ENCODE measurements at places on chromosomes 4 and X. TPM values are rescaled to one million over a fixed set of nuclear protein-coding genes. Genes with fewer than 3 reads are reported as not detected.
A peak's percentile ranks its signal among the peaks of the same experiment; 100 is the strongest.

GRCh38 chr4:84497504-84498202 lies 1.4 kb downstream of the NKX6-1 start:
- no peak for DNase-seq

DNA sequence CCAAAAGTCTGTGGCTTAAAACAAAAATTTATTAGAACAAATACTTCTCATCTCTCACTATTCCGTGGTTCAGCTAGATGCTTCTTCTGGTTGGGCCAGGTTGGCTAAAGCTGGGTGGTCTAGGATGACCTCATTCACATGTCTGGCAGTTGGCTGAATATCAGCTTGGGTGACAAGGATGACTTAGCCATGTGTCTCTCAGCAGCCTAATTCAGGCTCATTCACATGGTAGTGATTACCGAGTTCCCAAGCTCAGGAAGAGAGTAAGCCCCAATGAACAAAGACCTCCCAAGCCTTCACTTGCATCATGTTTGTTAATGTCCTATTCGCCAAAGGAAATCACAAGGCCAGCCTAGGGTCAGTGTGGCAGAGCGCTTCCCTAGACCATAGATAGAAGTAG lies 119.4 kb downstream of the FANCB start:
- DNase-seq: no peak

GRCh38 chr4:118367872-118368271 lies 15.1 kb upstream of the PRSS12 start:
- no peak for DNase-seq

- DNase-seq: no peak
These were observed 483 bp downstream of the USP27X start for GRCh38 chrX:49879656-49880277.

GRCh38 chr4:25925486-25926201 lies 11.6 kb downstream of the SMIM20 start:
- DNase-seq: peak; percentile 57

GRCh38 chr4:181944527-181944926 lies 298.7 kb upstream of the TENM3 start:
- no peak for DNase-seq

DNA sequence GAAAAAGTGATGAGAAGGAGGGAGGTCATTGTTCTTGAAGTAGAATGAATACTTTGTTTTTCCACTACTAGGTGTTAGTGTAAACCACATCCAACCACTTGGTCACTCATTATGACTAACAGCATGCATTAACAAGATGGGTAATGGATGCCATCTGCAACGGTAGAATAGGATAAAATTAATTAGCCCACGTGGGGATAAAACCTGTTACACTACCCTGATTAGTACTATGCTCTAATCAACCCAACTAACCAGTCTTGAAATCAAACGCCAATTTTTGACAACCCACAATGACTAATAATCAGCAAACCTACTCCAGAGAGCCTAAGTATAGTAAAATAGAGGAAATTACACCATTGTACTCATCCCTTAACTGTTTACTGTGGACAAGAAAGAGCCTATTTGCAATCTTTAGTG lies 93.4 kb upstream of the MCF2 start:
- no peak for DNase-seq

DNA sequence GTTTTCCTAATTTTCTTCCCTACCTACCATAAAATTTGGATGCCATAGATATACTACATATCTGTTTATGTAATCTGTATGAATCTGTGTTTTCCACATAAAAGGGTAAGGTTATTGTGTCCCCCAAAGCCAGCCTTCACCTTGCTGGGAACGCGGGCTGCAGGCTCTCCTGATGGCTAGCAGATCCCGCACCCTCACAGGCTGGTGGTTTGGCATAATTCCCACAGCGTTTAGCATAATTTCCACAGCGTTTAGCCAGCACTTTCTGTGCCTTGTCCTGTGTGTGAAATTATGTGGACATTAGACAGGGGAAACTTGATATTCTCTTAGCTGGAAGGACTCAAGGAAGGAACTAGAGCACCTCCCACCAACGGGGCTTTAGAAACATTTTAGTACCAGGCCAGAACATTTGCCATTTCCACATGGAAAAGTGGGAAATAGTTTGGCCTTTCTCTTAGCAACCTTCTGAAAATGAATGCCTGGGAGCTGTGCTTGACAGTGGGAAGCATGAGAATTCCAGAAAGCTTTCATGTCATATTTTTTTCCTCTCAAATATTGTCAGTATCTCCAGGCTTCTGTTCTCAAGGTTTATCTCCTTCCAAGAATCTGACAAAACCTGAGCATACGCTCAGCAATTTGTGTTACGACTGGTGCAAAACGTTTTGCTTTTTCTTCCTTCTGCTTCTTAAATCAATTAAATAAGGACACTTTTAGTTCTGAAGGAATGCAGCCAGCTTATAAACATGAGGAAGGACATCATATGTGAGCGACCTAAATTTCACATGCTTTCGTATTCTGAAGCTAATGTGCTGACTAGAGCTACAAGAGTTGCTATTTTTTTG lies 67.9 kb downstream of the STK32B start:
- DNase-seq: no peak

DNA sequence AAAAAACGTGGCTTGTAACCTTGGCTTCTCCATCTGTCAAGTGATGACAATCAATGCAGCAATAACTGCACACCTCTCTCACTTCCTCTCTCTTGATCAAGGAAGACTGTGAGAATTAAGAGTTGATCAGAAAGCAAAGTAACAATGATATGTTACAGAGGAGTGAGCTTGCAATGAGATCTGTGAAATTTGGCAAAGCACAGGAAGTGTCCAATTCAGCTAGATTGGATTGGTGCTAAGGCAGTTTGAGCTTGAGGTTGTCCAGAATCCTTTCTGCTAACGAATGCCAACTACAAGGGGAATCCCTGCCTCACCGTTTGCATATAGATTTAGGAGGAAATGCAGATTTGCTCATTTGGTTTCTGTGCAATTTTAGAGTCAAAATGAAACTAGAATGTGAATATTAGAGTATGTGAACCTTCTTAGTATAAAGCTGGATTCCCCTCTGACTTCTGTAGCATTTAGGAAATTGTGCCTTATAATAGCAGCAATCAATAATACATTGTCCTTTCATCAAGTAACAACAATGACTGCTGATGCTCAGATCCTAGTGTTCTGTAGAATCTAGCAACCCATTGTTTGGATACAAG lies 346.4 kb downstream of the PTTG2 start:
- no peak for DNase-seq

DNA sequence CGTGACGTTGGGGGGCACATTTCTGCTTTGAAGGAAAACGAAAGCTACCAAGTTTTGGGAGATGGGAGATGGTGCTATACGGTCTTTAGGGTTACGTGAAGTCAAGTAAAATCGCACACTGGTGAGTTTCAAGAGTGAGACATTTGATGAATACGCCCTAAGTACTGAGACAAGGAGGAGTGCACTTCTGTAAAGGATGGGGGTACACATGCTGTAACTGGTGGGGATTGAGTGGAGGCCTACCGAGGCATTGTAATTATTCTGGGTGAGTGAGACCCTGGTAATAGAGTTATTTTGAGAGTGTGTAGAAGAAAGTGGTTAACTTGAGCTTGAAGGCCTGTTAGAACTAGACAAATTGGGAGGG lies 536 bp downstream of the SH3BGRL start:
- DNase-seq: no peak

DNA sequence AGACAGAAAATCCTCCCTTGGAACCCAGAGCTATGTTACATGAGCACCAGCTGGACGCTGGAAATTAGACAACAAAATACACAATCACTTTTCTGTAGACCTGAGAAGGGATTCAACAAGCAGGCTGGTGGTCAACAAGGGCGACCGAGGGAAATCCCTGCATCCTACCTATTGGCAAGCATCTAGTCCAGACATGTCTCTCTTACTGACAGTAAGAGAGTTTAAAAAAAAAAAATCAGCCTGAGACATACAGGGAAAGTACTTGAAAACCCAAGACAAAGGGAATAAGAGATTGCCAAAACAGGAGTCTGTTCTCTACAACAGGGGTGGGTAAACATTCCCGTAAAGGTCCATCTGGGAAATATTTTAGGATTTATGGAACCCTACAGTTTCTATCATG lies 108.0 kb downstream of the KDR start:
- no peak for DNase-seq

DNA sequence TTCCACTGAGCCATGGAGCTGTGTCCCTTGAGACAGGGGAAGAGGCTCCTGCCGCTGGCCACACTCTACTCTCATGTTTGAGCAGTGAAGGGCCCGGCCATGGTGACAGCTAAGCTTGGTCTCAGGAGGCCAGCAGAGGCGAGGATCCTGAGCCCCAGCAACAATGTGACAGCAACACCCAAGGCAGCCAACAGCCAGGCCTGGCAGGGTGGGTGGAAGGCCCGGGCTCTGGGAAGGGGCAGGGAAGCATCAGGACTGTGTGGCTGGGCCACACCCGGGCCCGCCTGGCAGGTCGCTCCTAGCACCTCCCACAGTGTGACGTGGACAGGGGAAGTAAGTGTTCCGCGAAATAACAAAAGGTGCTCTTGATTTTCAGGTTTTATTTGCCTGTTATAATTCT lies 24.8 kb downstream of the L1CAM start:
- no peak for DNase-seq

- no peak for DNase-seq
These were observed 666.3 kb upstream of the GRIA3 start for GRCh38 chrX:122517786-122518185.

Gene PABPC1L2B
- not detected for total RNA-seq

Gene POU4F2
- total RNA-seq: not detected

Gene LRBA
- 35.9 TPM for total RNA-seq

Gene PAGE5
- not detected for total RNA-seq

Gene OPN1MW3
- total RNA-seq: not detected

Gene PYURF
- total RNA-seq: 177 TPM

Gene SLC6A8
- total RNA-seq: 14.5 TPM

Gene GSX2
- 6.8 TPM for total RNA-seq

All from G401 (cell line).